ENCODE measurements at places on chromosomes 3 and 15.

- no peak for DNase-seq
These were observed 1.5 kb downstream of the ATP1B3 start for GRCh38 chr3:141877911-141878310.

DNA sequence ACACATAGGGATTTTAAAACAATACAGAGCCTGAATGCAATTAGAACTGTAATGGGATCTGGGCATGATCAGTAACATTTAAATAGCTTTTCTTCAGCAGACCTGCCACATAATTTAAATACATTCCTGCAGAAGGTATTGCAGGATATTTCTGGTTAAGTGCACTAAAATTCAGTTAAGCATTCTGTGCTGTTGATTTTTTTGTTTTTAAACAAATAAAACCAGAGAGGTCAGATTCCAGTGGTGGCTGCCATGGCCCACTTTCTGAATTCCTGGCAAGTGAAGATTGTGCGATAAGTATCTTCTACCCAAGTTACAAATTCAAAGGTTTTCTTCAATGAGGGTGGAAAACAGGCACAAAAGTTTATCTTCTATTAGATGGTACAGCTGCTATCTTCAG, 98.7 kb downstream of the RAP2B start:
- no peak for DNase-seq

- DNase-seq: no peak
These were observed 13.9 kb upstream of the FAM174B start for GRCh38 chr15:92669432-92669831.

GRCh38 chr15:26182441-26182840, 319.3 kb upstream of the ATP10A start:
- DNase-seq: no peak

GRCh38 chr3:61223451-61223850, 27.8 kb downstream of the FHIT start:
- DNase-seq: no peak

DNA sequence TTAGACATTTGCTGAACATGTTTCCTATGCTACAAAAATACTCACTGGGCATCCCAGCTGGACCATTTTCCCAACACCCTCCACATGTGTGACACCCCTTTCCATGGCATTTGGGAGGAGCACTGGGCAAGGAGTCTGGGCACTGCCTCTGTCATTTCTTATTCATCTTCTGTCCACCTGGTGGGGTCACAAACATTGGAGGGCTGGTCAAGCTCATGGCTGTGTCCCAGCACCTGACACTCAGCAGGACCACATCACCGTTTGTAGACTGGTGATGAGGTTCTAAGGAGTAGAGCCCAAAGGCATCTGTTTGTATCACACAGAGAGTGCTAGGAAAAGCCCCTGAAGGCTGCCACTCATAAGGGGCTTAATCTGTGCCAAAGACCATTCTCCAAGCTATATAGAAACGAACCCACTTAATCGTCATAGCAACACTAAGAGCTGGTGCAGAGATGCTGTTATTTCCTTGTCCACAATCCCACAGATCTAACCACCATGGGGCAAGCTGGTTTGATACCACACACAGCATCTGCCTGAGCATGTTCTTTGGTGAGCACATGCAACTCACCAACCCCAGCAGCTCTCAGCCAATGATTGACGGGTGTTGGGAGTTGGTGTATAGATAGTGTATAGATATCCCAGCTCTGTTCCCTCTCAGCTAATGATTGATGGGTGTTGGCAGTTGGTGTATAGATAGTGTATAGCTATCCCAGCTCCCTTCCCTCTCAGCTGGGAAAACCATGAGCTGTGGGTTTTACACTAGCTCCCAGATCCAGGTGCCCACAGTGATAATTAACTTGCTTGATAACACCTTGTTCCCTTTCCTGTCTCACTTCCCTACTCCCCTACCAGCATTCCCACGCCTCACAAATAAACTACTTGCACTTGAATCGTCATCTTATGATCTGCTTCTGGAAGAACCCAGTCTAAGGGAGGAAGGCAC, 42.7 kb upstream of the ATP2B2 start:
- no peak for DNase-seq

GRCh38 chr15:31503758-31504461, 177.3 kb downstream of the KLF13 start:
- no peak for DNase-seq

DNA sequence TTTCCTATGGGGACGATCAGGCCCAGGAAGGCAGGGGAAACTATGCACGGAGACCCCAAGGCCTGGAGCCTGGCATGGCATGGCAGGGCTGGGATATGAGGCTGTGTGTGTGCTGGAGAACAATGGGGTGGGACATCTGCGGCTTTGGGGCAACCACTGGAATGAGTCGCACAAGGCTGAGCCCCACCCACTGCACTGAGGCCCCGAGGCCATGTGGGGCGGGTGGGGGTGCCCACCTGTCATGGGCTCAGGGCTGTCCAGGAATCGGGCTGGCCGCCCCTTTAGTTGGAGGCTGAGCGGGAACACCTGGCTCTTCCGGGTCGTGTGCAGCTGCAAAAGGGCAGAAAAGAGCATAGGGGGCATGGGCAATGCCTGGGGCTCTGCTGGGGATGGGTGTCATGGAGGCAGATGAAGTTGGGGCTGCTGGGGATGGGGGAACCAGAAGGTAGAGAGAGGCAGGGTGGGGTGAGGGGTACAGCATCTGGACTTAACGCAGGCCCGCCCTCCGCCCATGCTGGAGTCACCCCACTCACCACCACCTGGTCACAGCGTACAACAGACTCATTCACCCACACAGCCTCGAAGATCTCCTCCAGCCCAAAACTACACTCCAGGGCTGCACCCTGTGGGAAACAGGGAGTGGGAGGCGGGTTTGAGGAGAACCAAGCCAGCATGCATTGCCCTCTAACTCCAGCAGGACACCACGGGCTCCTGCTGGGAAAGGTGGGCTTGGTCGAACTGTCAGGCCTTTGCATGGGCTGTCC, 31.1 kb downstream of the PLXND1 start:
- DNase-seq: no peak

GRCh38 chr3:66466606-66467270, 34.1 kb downstream of the LRIG1 start:
- no peak for DNase-seq
